ENCODE measurements at places on chromosomes 5 and 9. TPM values are rescaled to one million over a fixed set of nuclear protein-coding genes. Genes with fewer than 3 reads are reported as not detected.

Gene TRIM14
- total RNA-seq: 8.0 TPM

Gene PCDHA12
- total RNA-seq: 0.18 TPM

Gene CER1
- total RNA-seq: not detected

Gene KCNIP1
- not detected for total RNA-seq

Gene BTNL9
- not detected for total RNA-seq

Gene RNF208
- total RNA-seq: 0.30 TPM

Gene FBLL1
- 1.1 TPM for total RNA-seq

Gene PCDHB6
- 0.30 TPM for total RNA-seq

Gene NPDC1
- 27.3 TPM for total RNA-seq

Gene CCL27
- 0.59 TPM for total RNA-seq

Gene CARTPT
- not detected for total RNA-seq

Gene OR13D1
- not detected for total RNA-seq

Gene UCK1
- total RNA-seq: 8.3 TPM

Gene DBN1
- total RNA-seq: 180 TPM

Gene GPR150
- under 0.01 TPM for total RNA-seq

Gene SLC34A1
- not detected for total RNA-seq

Gene TMEFF1
- total RNA-seq: 5.3 TPM

Gene OSMR
- 111 TPM for total RNA-seq

Measured in smooth muscle cell of the umbilical artery (primary cell).